NCI-H1105 treated with DMSO at 0.1 percent for 48 hours (cell line): ENCODE measurements at places on chromosomes 4 and X.

- no peak for DNase-seq
Observed at GRCh38 chr4:70945452-70946055, 43.4 kb downstream of the MOB1B start.

DNA sequence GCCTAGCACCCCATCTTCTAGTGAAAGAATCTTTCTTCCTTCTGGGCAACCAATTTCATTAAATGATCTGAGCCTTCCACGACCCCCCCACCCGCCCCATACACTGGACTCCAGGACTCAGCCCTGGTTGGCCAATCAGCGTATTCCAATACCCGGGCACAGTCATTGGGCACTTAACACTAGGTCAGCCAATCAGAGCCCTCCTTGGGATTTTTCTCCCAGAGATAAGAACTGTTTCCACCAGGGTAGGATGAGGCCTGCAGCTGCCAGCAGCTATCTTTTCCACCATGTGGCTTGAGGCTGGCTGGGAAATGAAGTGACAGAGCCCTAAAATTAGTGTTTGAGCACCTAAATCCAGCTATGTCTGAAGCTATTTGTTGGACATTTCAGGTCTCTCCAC is 418.8 kb downstream of the BCOR start:
- no peak for DNase-seq

- no peak for DNase-seq
Observed at GRCh38 chr4:187075514-187075913, 351.9 kb upstream of the FAT1 start.

DNA sequence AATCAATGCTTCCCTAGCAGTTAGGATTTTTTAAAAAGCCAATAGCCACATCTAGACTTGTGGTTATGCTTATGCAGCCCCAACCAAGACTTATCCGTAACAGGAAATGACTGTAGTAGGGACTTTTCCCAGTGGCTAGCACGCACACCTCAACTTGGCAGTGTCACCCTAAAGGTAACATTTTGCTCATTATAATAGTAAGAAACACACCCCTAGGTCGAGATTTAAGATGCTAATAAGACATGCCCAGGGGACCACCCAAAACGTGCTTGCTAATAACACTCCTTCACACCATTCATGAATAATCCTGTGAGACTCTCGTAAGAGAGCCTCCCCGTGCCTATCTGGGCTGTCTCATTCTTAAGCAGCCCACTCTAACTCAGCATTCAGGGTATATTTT is 195.3 kb downstream of the CHIC1 start:
- no peak for DNase-seq

- no peak for DNase-seq
Observed at GRCh38 chr4:56466910-56467283, 520 bp upstream of the SRP72 start.

- DNase-seq: no peak
Observed at GRCh38 chrX:12582649-12583048, 208.6 kb upstream of the PRPS2 start.

DNA sequence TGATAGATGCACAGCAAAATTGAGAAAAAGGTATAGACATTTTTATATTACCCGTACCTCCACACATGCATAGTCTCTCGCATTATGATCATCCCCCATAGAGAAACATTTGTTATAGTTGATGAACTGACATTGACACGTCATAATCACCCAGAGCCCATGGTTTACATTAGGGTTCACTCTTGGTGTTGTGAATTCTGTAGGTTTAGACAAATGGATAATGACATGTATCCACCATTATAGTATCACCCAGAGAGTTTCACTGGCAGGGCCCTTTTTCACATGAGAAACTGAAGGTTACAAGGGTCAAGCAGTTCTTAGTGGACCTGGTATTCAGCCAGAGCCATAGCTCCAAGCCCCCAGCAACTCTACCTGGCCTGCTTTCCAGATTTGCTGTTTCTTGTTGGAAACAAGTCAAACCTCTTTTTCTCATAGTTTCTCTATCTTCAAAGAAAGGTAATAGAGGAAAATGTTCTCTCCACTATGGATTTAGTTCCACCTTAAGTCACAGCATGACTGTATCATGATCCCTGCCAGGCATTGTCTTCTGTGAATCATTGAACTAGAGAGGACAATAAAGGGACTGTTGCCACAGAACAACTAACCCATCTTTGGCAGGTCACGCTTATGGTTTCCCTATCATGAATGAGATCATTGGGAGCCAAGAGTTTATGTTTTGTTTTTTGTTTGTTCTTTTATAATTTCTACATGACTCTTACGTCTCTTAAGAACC is 64.0 kb downstream of the HHIP start:
- no peak for DNase-seq

- DNase-seq: no peak
Observed at GRCh38 chr4:118059397-118059796, 25.1 kb downstream of the NDST3 start.

DNA sequence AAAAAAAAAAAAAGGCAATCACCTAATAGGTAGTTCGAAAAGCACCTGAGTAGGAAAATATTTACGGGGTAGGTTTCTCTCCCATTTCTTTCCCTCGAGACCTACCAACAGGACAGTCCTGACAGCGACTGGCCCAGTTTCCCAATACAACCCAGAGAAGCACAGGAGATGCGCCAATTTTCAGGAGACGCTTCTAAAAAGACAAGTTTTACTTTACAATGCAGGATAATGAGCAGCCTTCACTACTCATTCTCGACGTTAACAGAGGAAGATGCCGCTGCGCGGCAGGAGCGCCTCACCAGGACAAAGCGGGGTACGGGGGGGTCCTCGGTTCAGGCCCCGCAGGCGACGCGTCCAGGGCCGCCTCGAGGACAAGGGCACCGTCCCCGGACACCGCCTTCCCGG is 708 bp downstream of the BCLAF3 start:
- peak; percentile 23 for DNase-seq

GRCh38 chr4:16116493-16116990 is 32.7 kb upstream of the PROM1 start:
- no peak for DNase-seq

DNA sequence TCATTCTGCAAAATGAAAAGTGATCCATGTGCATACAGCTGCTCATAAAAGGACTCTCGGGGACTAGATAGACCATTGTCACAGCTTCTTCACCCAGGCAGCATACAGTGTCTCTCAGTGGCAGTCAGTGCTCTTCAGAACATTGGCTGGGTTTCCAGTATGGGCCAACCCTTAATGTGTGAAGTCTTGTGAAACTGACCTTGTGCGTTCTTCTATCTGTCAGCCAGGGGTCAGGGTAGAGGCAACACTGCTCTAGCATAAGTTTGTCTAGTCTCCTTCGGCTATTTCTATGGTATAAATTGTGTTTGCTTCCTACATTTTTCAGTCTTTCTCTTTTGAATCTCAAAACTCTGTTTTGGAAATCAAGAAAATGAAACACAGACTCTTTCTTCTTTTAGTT is 37.0 kb upstream of the SMIM31 start:
- DNase-seq: no peak

DNA sequence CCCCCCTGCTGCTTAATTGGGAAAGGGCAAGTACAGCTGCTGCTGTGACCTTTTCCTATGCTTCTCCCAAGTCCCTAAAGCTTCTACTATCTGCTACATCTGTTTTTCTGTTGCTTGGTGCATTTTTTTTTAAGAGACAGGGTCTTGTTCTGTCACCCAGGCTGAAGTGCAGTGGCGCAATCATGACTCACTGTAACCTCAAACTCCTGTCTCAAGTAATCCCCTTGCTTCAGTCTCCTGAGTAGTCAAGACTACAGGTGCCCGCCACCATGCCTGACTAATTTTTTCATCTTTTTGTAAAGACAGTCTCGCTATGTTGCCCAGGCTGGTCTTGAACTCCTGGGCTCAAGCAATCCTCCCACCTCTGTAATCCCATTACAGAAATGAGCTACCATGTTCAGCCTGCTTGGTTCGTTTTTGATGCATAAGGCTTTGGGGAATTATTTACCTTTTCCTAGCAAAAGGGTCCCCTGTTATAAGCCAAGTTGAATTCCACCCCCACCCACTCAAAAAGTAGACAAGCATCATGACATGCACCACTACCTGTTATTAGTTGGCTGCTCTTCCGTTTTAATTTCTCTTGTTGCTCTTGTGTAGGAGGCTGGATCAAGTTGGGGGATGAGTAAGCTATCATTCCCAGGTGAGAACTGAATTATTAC is 39.6 kb downstream of the DGKK start:
- no peak for DNase-seq

DNA sequence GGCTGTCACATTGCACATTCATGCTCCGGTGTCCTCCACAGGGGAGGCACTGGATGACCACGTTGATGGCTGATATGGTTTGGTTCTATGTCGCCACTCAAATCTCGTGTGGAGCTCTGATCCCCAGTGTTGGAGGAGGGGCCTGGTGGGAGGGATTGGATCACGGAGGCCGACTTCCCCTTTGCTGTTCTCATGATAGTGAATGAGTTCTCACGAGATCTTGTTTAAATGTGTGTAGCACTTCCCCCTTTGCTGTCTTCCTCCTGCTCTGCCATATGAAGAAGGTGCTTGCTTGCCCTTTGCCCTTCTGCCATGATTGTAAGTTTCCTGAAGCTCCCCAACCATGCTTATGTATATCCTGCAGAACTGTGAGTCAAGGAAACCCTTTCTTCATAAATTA is 22.3 kb upstream of the NAT8L start:
- no peak for DNase-seq

- no peak for DNase-seq
Observed at GRCh38 chr4:123381996-123382395, 14.6 kb upstream of the SPRY1 start.

- DNase-seq: no peak
Observed at GRCh38 chr4:20265726-20266125, 14.0 kb downstream of the SLIT2 start.

- DNase-seq: no peak
Observed at GRCh38 chrX:11419102-11419501, 125.9 kb downstream of the AMELX start.

DNA sequence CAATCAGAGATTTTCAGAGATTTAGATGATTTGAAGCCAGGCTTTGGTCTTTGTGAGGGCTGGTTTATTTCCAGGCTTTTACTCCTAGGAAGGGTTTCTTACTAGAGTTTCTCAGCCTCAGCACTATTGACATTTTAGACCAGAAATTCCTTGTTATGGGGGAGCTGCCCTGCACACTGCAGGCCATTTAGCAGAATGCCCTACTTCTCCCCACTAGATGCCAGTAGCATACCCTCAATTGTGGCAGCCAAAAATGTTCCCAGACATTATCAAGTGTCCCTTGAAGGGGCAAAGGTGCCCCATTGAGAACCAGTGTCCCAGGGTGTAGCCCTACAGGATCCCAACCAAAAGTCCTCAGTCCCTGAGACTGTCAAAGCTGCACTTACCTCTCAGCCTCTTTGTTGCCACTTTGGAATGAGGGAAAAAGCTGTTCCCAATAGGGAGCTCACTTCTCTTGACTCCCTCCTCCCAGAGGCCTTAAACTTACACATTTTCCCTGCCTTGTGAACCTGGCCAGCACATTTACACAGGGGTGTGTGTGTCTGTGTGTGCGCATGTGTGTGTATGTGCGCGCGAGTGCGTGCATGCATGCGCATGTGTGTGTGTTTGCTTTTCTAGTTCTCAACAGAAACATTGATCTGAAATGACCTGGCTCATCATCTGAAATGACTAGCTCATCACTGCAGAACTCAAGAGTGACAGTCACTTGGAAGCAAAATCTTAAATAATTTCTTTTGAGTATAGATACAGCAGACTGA is 231.4 kb downstream of the QDPR start:
- no peak for DNase-seq
